ENCODE measurements at places on chromosomes 16 and 17.

DNA sequence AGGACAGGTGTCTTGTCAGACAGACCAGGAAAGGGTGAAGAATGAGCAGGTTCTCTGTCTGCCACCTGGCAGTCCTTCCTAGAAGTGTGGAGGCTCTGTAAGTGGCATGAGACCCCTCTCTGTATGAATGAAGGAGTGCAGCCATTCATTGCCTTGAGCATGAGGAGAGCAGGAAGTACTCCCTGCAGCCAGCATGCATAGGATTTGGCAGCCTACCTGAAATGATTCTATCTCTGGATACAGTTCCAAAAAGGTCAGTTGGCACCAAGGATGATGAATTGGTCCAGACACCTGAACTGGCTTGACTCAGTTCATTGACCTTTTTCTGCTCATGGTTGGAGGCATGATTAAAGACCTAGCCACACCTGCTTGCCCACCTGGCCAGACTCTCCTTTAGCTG lies 163.0 kb downstream of the PRKCB start:
- DNase-seq: no peak

- DNase-seq: no peak
These were observed 199.1 kb downstream of the KATNIP start for GRCh38 chr16:27748868-27749546.

DNA sequence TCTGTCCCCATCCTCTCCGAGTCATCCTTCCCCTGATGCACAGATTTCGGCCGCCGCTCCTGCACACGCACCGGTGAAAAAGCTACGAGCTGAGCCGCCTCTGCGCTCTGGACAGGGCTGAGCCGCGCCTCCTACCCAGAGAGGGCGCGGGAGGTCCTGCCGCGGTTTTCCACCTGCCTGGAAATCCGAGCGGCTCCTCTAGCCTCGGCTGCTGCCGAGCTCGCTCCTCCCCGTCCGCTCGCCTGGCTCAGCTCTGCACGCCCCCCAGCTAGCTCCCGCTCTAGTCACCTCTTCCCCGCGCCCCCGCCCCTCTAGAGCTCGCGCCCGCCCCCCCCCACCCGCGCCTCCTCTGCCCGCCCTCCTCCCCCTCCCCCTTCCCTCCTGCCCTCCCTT lies 198 bp upstream of the SHISA9 start:
- DNase-seq: no peak

DNA sequence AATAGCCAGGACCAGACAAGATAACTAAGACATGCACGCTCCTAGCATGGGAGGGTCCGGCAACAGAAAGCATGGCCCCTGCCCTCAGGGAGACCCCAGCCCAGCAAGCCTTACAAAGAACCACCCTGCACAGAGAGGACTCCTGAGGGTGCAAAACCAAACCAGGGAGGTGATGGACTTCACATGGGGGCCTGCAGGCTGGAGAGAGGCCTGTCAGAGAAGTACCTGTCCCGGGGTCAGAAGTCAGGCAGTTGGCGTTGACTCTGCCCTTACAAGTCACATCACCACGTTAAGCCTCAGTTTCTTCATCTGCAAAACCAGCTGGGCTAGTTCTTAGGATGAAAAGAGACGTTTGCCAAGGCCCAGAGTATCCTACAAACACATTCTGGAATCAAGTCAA lies 4.7 kb downstream of the OTOP2 start:
- no peak for DNase-seq

DNA sequence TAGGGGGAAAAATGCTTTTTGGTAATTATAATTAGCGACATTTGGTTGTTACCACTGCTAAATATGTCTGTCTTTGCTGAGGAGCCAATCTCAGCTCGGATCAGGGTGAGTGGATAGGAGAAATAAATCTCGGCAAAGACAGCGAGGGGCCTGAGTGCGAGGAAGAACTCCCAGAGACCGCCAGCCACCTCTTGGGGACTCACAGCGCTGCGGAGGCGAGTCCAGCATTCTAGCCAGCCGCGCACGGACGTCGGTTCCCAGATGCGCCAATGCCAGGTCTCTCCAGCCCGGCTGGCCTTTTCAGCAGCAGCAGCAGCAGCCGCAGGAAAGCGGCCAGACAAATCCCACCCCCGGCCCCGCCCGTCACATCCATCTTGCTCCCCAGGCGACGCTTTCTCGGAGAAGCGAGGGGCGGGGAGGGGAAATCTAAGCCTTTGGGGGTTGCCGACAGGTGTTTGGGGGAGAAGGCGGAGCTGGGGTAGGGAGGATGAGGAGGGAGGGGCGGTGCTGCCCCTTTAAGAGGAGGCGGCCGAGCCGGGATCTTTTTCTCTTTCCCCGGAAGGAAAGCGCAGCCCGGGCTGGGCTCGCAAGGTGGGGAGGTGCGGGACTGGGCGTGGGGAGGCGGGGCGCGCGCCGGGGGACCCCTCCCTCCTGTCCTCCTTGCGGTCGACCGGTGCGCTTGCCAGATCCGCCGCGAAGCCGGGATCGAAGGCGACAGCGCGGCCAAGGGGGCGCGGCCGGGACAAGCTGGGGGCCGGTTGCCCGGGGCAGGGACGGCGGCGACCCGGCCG lies at the start of gene ITGA3:
TSS of gene ITGA3 (plus strand) at position 685 of the 791 bp plus-strand sequence. CDS start 330 bp downstream, outside the sequence.
- peak; percentile 92 for DNase-seq

GRCh38 chr16:83743241-83743640 lies 64.5 kb upstream of the HSBP1 start:
- no peak for DNase-seq

- no peak for DNase-seq
These were observed 12.5 kb downstream of the ERN2 start for GRCh38 chr16:23700509-23700908.

GRCh38 chr16:29702269-29702668 lies 23.3 kb downstream of the QPRT start:
- DNase-seq: no peak

DNA sequence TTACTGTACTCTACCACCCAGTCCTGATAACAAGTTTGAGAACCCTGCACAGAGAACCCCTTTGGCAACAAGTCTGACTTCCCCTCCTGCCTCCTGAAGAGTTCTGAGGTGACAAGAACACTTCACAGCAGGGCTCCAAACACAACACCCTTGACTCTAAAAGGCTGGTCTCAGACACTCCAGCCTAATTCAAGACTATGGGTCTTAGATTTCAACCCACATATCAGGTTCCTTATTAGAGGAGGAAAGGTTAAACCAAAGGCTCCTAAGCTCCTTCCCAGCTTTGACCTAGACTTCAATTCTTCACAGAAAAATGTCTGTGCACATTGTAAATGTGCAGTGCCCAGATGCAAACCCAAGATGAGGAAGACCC lies 23.0 kb downstream of the RANBP10 start:
- no peak for DNase-seq

- no peak for DNase-seq
These were observed 161.5 kb downstream of the TMEM132E start for GRCh38 chr17:34740565-34741520.

DNA sequence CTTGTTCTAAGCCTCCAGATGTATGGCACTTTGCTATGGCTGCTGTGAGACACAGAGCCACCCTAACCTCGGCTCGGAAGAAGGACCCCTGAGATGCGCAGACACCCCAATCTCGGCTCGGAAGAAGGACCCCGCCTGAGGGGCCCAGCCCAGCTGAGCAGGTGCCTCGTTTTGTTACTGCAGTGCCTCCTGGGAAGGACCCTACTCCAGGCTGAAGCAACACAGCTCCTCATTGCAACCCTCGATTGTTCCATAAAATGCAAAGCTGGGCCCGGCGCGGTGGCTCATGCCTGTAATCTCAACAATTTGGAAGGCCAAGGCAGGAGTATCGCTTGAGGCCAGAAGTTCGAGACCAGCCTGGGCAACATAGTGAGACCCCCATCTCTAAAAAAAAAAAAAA lies 61.3 kb downstream of the C16orf95 start:
- DNase-seq: no peak

DNA sequence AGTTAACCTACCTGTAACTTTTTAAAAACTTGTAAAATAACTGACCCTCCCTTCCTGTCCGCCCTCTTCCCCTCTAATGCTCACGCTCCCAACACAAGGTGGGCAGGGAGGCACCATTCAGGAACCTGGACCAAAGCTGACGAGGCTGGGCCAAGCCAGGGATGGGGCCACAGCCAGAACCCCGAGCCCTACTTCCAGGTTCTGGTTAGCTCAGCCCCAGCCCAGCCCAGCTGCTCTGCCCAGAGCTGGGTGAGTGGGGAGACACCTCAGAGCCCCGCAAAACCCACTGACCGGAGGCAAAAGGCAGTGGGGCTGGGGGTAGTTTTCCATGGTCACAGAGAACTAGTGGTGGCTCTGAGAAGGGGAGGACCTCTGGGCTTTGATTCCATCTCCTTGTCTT lies 7.4 kb downstream of the CNP start:
- DNase-seq: no peak

GRCh38 chr17:49691086-49691676 lies 13.3 kb upstream of the SPOP start:
- peak; percentile 92 for DNase-seq

- peak; percentile 80 for DNase-seq
These were observed 397 bp downstream of the NCOR1 start for GRCh38 chr17:16215002-16215272.

All from coronary artery (tissue), 2 donors.